ENCODE measurements at places on chromosomes 5 and 9.
A peak's percentile ranks its signal among the peaks of the same experiment; 100 is the strongest.

- no peak for DNase-seq
Observed at GRCh38 chr9:135611142-135611874, 28.0 kb downstream of the GLT6D1 start.

DNA sequence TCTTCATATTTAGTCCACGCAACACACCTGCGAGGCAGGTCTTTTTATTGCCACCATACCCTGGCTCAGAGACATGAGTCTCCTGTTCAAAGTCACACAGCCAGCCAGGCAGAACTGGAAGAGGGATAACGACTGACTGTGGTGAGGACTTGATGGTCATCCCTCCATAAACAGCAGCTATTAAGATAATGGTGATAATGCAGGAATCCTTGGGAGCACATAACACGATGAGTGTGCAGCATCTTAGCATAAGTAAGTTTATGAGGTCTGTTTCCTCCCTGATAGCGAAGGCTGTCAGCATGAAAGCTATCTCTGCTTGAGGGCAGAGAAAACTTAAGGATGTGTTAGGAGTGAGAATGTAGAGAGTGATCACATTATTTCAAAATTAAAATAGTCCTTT is 30.9 kb downstream of the KCTD16 start:
- DNase-seq = no peak

GRCh38 chr5:68924481-68925145 is 169.2 kb upstream of the SLC30A5 start:
- DNase-seq = no peak

GRCh38 chr5:147966829-147967228 is 60.5 kb upstream of the C5orf46 start:
- DNase-seq = no peak

GRCh38 chr5:95072281-95072680 is 212.6 kb downstream of the MCTP1 start:
- DNase-seq = no peak

DNA sequence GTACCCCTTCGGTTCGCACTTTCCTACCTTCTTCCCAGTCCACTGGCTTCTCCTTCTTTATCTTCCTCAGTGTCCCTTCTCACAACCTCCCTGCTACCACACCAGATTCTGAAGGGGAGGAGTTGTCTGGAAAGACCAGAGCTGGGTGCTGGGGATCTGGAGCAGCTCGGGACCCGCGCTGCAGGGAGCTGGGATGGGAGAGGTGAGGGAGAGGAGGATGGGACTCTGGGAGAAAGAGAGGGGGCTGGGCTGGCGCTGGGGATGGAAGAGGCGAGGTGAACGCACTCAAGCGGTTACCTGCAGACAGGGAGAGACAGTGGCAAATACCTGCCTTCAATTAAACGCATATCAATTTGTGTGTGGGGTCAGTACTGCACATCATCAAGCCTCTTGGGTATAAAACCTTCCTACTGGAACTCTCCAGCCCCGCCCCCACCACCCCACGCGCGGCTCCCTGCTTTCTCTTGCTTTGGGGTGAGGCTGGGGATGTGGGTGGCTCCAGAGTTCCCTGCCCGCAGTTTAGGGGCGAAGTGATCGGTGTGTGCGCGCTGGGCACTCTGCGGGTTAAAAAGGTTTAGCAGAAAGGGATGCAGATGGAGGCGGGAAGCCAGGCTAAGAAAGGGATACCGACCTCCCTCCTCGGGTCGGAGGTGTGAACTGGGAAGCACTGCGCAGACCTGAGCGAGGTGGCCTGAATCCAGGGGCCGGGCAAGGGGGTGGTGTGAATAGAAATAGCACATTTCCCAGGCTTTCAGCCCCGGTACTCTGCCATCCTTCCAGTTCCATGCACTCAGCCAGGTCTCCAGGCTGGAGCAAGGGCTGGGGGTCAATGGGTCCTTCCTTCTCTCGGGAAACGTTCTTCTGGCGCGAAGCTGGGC is 977 bp upstream of the PAM start:
- no peak for DNase-seq

- DNase-seq = peak; percentile 71
Observed at GRCh38 chr5:138354926-138355378, 2.5 kb downstream of the KDM3B start.

GRCh38 chr9:108551030-108551841 is 304.6 kb downstream of the ACTL7B start:
- DNase-seq = no peak

DNA sequence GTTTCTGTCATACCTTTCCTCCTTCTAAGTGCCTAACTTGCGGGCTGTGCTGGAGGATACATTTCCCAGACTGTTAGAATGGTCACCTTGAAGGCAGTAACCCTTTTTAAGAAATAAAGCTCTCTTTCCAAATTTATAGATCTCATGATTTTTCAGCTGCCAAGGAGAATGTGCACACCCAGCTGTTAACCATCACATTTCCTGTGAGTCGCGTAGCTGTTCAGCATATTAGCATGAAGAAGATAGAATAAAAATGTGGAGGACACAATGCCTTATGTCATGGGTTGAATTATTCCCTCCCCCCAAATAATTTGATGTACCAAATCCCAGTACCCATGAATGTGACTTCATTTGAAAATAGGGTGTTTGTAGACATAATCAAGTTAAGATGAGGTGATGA is 729.4 kb downstream of the MTRR start:
- DNase-seq = no peak

- DNase-seq = no peak
Observed at GRCh38 chr5:61357745-61358144, 25.7 kb downstream of the ZSWIM6 start.

DNA sequence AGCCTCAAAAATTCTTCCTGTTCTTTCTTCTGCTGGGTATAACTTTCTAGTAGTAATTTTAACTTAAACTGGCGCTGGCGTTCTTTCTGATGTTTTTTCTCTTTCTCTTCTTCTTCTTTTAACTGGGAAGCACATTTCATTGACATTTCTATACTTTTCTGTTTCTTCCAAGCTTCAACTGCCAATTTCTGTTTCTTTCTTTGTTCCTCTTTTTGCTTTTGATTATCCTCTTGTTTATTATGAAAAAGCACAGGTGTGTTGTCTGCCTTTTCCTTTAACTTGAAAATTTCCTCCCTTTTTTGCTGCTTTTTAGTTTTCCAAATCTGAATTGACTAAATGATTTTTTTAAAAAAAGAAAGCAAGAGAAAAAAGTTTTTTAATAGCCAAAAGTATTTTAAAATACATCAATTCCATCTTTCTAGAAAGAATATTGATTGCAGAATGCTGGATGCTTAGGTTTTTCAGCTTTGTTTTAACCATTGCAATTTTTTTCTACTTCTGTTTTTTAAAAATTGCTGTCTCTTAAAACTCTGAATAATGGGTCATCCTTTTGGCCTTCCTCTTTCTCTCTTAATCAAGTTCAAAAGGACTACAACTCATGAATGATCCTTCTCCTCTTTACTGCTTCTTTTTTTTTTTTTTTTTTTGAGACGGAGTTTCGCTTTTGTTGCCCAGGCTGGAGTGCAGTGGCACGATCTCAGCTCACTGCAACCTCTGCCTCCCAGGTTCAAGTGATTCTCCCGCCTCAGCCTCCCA is 8.8 kb upstream of the PGGT1B start:
- no peak for DNase-seq

GRCh38 chr9:79731171-79731890 is 159.6 kb downstream of the TLE4 start:
- no peak for DNase-seq

DNA sequence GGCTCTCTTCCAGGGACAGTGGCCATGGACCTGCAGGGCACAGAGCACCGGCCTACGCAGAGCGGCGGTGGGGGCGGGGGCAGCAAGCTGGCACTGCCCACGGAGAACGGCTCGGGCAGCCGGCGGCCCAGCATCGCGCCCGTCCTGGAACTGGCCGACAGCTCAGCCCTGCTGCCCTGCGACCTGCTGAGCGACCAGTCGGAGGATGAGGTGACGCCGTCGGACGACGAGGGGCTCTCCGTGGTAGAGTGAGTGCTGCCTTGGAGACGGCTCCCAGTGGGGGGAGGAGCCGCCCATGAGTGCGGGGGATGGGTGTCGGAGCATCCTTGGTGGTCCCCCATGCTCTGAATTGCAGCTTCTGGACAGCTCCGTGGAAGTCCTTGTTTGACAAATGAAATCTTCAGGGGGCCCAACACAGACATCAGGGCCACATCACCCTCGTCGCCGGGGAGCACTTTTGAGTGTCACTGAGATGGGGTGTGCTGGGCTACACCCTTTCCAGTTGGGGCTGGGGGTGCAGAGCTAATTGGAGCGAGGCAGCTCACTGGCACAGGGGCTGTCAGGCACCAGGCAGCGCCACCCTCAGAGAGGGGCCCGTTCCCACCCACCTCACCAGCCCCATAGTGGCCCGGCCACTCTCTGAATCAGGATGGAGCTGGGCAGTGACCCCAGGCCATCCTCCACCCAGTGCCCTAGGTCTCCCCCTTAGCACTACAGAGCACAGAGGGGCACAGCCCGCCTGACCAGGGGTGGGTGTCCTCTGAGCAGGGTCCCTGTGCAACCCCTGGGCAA is 70.9 kb downstream of the KCNT1 start:
- no peak for DNase-seq

- no peak for DNase-seq
Observed at GRCh38 chr9:129845373-129845772, 10.1 kb downstream of the USP20 start.

Data from stimulated activated CD4-positive, alpha-beta T cell treated with anti-CD3 and anti-CD28 coated beads, Interleukin-4, amount 100 ng/mL, for 24 hours (primary cell).